CD4-positive, CD25-positive, alpha-beta regulatory T cell (primary cell): ENCODE measurements at places on chromosomes 2 and 18.

- no peak for DNase-seq
Measured at GRCh38 chr18:46098616-46098933, 479 bp upstream of the ATP5F1A start.

DNA sequence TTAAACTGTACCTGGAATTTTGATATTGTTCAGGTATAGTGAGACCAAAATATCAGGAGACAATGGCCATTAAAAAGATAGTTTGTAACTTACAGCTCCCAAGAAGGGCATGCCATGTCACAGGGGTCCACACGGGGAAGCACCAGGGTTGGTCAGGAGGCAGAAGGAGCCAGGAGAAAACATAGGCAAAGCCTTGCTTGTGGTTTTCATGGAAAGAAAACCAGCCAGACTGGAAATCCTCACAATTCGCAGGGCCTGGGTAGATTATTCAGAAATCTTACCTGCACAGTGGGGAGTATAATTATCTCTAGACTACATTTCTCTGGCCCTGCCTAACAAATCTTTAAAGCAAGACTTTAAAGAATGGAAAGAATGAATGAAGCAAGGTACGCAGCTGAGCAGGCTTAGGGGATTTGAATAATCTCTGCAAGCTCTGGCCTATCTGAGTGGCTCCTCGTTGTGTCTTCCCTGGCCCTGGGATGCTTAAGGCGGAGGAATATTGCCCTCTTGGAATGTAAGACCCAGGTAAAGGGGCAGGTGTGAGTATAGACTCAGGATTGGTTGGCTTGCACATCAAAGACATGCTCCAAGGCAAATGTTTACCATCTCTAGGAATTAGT, 66.9 kb upstream of the CDC42EP3 start:
- DNase-seq, result no peak

GRCh38 chr2:118085173-118086023, 2.9 kb upstream of the INSIG2 start:
- no peak for DNase-seq

DNA sequence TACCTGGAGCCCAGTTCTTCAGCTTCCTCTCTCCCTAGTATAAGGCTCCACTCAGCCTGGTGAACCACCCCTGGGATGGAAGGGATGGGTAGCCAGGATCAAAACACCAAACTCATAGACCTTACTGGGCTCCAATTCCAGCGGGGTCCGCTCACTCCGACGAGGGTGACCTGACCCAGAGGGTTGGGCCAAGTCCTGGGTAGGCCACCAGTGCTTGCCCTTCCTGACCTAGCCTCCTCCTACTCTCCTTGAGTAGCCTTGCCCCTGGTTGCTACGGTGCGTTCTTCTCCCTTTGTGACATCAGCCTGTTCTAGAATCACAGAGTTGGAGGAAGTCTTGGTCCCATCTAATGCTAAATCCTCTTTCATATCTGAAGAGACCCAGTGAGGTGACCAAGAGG, 537 bp upstream of the STAT4 start:
- no peak for DNase-seq

DNA sequence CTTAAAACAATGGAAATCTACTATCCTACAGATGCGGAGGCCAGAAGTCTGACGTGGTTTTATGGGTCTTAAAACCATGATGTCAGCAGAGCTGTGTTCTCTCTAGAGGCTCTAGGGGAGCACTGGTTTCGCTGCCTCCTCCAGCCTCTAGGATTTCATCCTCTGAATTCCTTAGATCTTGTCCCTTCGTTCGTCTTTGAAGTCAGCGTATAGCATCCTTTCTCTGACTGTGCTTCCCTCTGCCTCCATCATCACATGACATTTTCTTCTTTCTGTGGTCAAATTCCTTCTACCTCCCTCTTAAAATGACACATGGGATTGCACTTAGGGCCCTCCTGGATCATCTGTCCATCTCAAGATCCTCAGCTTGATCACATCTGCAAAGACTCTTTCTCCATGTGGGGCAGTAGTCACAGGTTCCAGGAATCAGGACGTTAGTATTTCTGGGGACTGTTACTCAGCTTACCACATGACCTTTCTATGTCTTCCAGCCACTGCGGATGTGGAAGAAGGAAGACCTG, 22.7 kb upstream of the NCK2 start:
- DNase-seq, result no peak

DNA sequence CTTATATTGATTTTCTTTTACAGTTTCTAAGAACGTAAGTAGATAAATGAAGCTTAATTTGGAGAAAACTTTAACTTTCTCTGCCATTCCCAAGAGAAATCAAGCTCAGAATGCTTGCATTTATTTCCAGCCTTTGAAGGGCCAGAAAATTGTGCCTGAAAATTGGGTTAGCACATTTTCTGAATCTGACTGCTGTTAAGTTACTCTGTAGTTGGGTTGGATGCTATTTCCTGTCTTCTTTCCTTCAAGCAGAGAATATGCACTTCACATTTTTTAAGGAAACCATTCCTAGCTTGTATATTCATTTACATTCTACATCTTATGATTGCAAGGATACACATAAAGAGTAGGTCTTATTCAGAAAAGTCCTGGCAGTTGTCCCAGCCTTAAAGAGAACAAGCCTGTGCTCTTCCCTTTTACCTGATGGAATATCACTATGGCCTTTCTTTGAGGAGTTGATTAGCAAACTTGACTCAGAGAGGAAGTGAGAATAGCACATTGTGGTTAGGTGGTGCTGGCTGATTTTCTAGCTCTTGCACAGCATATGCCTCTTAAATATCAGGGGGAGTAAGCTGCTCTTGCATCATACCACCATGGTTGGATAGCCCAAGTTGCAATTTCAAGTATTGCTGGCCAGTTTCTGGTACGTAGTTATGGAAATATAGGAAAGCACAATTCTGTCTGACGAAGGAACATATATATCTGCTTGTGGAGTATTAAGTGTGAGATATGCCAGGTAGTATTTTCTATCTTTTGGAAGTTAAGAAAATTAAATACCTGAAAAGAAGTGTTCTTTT, 133.7 kb downstream of the COMMD1 start:
- no peak for DNase-seq

- no peak for DNase-seq
Measured at GRCh38 chr2:106546391-106546990, 59.3 kb downstream of the CD8B2 start.

DNA sequence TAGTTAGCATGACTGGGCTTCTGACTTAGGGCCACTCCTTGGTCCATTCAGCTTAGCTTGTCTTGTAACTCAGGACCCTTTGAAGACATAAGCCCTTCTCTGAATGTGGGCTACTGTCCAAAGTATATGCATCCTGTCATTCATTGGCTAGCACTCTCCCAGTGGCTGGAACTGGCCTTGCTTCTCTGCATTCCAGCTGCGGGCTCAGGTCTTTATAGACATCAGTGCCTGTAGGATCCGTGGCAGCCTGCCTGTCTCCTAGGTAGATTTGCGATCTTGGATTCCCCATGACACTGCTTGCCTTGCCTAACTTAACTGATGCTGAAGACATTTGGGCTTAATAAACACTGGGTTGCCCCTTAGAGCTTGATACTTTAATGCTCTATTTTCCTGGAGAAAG, 170.1 kb downstream of the DCC start:
- DNase-seq, result no peak

GRCh38 chr18:23844991-23845680, 155.9 kb downstream of the LAMA3 start:
- DNase-seq, result no peak

GRCh38 chr2:237066396-237066795, 19.3 kb upstream of the COPS8 start:
- DNase-seq, result no peak

DNA sequence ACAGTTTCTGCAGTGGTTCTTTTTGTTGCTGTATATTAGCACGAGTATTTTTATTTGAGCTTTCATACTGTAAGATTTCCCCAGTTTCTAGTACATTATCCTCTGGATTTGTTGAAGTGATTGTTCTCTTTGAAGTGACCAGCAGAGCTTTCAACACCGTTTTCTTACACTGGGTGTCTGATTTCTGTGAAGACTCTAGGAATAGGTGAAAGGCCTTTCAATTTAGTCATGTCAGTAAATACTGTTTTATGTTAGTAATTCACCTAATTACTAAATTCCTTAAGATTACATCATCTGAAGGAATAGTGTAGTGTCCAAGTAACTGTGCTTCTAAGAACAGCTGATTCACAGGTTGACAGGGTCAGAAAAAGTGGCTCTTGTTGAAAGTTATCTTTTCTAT, 2.3 kb downstream of the PPM1B start:
- no peak for DNase-seq

GRCh38 chr2:46863882-46864281, 51.7 kb downstream of the MCFD2 start:
- DNase-seq, result no peak

DNA sequence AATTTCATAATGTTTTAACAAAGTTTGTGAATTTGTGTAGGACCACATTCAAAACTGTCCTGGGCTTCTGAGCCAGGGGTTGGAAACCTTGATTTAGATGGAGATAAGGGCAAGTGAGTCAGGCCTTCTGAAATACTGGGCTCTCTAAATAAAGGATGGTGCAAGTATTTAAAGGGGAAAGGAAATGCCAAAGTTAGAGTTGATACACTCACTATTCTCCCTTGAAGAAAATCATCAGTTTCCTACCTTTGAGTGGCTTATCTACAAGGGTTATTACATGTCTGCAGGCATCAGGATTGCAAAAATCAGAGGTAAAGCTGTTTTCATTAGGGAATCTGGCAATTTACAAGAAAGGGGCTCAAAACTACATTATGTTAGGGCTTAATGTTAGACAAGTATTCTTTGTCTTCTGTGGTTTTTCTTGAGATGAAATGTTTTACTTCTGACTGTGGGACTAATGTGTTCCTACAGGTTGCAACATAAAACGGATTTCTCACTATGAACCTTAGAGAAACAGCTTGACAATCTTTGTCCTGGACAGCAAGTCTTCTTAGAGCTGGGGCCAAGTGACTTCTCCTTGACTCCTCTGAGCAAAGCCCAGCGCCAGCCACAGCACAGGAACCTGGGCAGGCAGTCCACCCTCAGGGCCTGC, 31.1 kb downstream of the RNU4ATAC start:
- DNase-seq, result no peak

GRCh38 chr2:127453392-127454171, 35.4 kb downstream of the PROC start:
- DNase-seq, result peak; percentile 18

DNA sequence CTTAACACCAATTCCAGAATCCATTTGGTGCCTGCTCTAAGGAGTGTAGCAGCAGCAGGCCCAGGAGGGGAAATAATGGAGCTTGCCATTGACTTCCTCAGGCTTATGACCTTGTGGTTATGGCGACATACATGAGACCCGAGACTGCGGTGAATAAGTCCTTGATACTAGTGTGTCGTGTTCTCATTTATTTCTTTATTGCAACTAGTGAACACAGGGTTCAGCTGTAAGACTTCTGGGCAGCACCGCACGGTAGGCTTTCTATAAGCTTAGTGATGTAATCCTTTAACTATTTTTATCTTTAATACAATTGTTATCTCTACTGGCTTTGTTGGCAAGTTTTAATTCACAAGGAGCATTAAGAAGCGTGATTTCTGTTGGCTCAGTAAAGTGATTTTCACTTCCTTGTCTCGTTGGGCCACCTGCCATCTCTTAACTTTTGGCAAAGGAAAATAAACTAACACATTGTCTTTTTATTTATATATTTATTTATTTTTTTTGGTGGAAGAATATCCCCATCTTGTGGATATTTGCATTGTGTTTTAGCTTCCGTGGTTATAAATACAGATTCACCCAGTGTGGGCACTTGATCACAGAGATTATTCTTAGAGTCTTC, 139.8 kb downstream of the LTBP1 start:
- DNase-seq, result no peak

- no peak for DNase-seq
Measured at GRCh38 chr18:12253663-12254135, 462 bp upstream of the CIDEA start.
